Stimulated activated CD8-positive, alpha-beta memory T cell treated with anti-CD3 and anti-CD28 coated beads, Interleukin-7, amount 100 ng/mL, for 1 hour (primary cell): ENCODE measurements at places on chromosomes 2 and 18.

- DNase-seq: no peak
These were observed 43.2 kb upstream of the ORC2 start for GRCh38 chr2:201006704-201007103.

DNA sequence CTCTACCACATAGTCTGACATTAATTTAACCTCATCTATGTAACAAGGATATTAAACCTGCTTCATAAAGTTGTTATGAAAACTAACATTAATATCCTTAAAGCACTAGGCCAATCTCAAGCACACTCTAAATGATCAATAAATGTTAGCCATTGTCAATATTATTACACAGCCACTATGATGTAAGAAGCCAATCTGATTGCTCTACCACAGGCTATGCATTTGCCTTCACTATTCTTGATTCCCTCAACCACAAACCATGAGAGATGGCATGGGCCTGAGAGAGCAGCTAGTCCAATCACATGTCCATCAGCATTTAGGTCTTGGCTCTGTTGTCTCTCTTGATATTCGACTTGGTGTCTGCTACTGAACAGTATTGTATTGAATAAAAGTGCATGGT is 4.2 kb downstream of the SLC25A12 start:
- no peak for DNase-seq

DNA sequence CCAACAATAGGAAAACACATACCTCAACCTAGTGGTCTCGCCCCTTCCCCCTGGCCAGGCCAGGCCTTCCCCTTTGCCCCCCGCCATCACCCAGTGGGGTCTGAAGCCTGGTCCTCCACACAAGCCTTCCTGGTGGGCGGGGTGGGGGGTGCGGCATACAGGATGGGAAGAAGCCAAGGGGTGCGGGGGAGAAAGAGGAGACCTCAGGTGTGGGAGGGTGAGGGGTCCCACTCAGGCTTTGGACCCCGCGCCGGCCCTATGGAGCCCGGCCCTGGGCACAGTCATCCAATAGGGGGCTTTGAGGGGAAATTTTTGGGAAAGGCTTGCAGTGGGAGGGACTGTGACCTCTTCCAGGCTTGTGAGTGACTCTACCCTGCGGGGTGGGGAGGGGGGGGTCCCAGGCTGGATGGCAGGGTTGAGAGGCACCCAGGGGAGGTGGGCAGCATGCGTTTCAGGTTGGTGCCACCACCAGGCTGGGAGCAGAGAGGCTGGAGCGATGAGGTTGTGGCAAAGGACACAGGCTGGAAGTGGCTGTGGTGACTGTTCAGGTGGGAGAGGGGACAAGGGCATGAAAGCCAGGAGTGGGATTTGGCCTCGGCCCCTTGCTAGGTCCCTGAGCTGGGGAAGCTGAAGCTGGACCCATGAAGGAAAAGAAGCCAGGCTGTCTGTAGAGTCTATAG is 1.3 kb downstream of the SLC66A3 start:
- no peak for DNase-seq

DNA sequence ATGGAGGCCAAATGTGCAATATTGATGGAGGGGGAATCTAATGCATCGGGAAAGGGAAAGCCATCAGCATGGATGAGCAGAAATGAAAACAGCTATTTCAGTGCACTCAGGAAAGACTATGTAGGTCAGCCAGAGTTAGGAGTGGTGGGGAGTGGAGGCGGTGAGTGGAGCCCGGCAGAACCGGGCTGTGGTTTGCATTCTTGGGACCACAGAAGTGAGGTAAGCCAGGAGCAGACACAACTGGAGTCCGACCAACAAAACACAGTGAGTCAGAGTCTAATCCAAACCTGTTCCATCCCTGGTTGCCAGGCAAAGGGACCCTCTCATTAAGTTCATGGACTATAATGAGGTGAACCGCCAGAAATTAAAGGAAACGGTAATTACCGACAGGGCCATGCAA is 61.1 kb upstream of the RAB12 start:
- no peak for DNase-seq

DNA sequence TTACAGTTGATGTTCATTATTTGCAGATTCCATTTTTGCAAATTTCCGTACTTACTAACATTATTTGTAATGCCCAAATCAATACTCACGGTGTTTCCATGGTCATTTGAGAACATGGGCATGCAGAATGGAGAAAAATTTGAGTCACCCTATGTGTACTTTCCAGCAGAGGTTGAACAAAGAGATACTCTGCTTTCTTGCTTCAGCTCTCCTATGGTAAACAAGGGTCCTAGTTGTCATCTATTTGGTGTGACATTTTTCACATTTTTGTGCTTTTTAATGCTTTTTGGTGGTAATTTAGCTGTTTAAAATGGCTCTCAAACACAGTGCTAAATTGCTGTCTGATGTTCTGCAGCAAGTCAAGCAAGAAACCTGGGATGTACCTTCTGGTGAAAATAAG is 444.4 kb upstream of the CELF4 start:
- DNase-seq: no peak

DNA sequence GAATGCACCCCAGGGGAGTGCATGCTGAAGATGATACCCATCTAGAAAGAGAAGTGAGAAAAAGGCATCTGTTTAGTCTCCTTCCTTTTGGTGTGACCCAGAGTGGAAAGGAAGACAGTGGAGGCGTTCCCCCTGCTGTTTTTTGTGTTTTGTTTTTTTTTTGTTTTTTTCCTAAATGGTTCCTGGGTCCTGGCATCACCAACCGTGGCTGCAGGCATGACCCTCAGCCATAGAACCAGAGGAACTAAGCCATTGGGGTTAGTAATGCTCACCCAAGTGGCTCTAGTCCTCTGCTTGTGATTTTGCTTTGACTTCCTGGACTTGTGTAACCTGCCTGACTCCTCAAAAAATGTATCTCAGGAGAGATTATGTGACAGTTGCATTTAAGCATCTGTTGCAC is 451.3 kb downstream of the DCC start:
- DNase-seq: no peak

- DNase-seq: no peak
These were observed 144.4 kb upstream of the PIEZO2 start for GRCh38 chr18:11293794-11294193.

GRCh38 chr2:54597153-54597848 is 126.2 kb upstream of the EML6 start:
- DNase-seq: no peak
